Effector memory CD4-positive, alpha-beta T cell (primary cell): ENCODE measurements at places on chromosomes 13 and 19.

DNA sequence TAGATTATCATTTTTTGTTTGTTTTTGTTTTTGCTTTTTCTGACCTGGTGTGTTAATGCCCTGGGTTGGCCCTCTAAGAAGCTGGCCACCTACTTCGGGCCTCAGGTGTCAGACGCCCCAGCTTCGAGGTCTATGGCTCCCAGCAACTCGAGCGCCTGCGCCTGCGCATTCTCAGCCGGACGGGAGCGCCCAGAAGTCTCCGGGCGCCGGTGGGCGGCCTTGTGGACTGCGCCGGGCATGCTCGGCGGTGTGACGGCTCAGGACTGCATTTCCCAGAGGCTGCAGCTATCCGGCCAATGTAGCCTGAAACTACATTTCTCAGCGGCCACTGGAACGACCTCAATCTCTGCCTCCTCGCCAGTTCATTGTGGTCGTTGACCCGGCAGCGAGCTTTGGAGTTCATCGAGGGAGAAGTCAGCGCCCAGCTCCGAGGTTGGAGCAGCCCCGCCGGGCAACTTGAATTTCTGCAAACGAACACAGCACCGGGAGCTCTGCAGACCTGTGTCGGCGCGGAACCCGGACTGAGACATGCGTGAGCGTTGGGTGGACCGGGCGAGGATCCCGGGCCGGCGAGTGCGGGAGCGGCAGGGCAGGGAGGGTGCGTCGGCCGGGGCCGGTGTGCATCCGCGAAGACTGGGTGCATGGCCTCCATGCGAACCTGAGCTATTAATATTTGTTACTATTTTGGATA, at the start of gene ZNF30:
TSS of gene ZNF30 (plus strand) at position 219 of the 691 bp plus-strand sequence. CDS start 3,045 bp downstream, outside the sequence.
- no peaks in the 10 kb centered on the region for H3K27me3 ChIP-seq
- peaks cover 5% of the 10 kb centered on the region for H3K36me3 ChIP-seq
- no peaks in the 10 kb centered on the region for H3K4me1 ChIP-seq
- H3K27ac ChIP-seq: peak within 1 kb of the TSS; percentile 15

DNA sequence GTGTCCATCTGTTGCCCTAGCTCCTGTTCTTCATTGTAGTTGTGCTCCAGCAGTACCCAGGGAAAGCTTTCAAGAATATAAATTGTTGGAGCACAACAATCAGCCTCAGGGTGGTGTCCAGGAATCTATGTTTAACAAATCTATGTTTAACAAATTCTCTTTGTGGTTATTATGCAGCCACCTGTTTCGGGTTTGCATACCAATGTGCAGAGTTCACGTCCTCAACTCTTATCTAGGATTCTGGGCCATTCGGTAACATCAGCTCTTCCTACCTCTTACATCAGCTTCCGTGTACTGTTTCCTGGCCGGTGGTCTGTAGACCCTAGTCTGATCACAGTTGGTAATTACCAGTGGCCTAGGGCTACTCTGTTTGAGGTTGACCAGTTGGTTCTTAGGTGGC, 17.0 kb downstream of the MTUS2 start:
- H3K4me3 ChIP-seq: no peak overlapping the region
- H3K4me1 ChIP-seq: no peaks in the 10 kb centered on the region
- no peaks in the 10 kb centered on the region for H3K27me3 ChIP-seq

DNA sequence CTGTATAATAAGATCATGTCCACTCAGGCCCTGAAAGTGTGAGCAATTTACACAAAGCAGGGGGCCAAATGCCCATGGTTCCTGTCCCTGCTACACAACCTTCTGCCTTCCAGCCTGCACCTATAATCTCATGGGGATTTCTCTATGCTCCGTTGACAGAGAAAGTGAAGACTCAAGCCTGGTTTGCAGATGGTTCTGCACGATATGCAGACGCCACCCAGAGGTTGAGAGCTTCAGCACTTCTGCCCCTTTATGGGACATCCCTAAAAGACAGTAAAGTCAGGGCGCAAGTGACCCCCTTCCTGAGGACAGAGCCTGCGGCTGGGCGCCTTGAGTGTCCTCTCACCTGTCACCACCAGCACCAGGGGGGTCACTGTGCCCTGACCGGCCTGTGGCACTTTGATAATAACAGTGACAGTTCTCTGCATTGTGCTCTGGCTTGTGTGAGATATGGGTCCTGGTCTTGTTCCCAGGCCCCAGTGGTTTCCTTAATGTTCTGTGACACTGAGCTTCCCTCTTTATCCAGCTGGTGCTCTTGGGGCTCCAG, 15.1 kb downstream of the LILRA5 start:
- no peak for DNase-seq
- no peak overlapping the region for H3K4me3 ChIP-seq
- no peaks in the 10 kb centered on the region for H3K4me1 ChIP-seq
- H3K27ac ChIP-seq: no peak overlapping the region

GRCh38 chr19:41845051-41845590, 279 bp downstream of the DMRTC2 start:
- DNase-seq: no peak
- no peaks in the 10 kb centered on the region for H3K36me3 ChIP-seq
- H3K27ac ChIP-seq: no peak overlapping the region
- H3K27me3 ChIP-seq: no peaks in the 10 kb centered on the region
- H3K4me1 ChIP-seq: no peaks in the 10 kb centered on the region
- no peak overlapping the region for H3K4me3 ChIP-seq

GRCh38 chr13:29571876-29572570, 23.5 kb downstream of the SLC7A1 start:
- DNase-seq: no peak
- no peaks in the 10 kb centered on the region for H3K36me3 ChIP-seq
- no peak overlapping the region for H3K4me3 ChIP-seq

- H3K27ac ChIP-seq: no peak overlapping the region
- H3K4me3 ChIP-seq: no peak overlapping the region
- H3K27me3 ChIP-seq: no peaks in the 10 kb centered on the region
- peaks cover 6% of the 10 kb centered on the region for H3K36me3 ChIP-seq
- no peak for DNase-seq
Observed at GRCh38 chr19:18660051-18660910, 23.2 kb upstream of the CRTC1 start.

- peaks cover 49% of the 10 kb centered on the region for H3K36me3 ChIP-seq
- H3K4me3 ChIP-seq: no peak overlapping the region
- peak overlapping the region; percentile 67 for H3K27ac ChIP-seq
- H3K27me3 ChIP-seq: no peaks in the 10 kb centered on the region
- peaks cover 77% of the 10 kb centered on the region for H3K4me1 ChIP-seq
Observed at GRCh38 chr13:114108894-114109293, 23.5 kb downstream of the RASA3 start.

DNA sequence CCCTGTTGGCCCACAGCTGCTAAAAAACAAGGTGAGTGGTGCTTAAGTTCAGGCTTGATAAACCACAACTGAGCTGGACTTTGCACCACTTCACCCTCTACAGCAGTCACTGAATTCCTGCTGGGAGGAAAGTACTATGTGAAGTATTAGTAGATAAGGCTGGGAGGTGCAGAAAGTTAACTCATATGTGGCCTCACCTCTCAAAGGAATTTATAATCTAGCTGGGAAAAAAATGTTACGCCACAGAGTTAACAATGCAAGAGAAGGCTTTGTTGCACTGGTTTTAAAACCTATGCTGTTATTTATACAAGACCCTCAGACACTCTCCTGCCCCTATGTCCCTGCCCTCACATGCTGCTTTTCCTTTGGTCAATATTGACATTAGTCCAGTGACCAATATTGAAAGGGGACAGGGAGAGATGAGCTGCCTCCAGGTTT, 60.9 kb downstream of the LIG4 start:
- no peak for DNase-seq
- no peaks in the 10 kb centered on the region for H3K4me1 ChIP-seq
- H3K27ac ChIP-seq: no peak overlapping the region
- no peaks in the 10 kb centered on the region for H3K36me3 ChIP-seq
- no peaks in the 10 kb centered on the region for H3K27me3 ChIP-seq

DNA sequence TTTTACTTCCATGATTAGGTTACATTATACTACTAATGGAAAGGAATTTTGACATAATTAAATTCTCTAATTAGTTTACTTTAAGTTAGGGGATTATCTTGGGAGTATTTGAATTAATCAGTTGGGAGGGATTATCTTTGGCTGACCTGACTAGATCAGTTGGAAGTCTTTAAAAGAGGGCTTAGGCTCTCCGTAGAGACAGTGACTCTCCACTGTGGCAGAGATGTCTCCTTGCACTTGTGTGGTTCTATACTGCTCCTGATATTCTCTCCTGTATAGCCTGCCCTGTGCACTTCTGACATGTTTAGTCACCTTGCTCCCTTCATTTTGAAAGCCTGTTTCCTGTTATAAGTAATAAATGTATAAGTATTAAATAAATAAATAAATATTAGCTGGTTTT, 1612.3 kb upstream of the PRR20A start:
- H3K36me3 ChIP-seq: no peaks in the 10 kb centered on the region
- no peaks in the 10 kb centered on the region for H3K4me1 ChIP-seq
- H3K27me3 ChIP-seq: no peaks in the 10 kb centered on the region
- no peak for DNase-seq

GRCh38 chr13:33111414-33112110, 95.3 kb downstream of the KL start:
- no peaks in the 10 kb centered on the region for H3K27me3 ChIP-seq
- H3K27ac ChIP-seq: no peak overlapping the region
- DNase-seq: no peak
- no peak overlapping the region for H3K4me3 ChIP-seq

- no peaks in the 10 kb centered on the region for H3K27me3 ChIP-seq
- H3K27ac ChIP-seq: no peak overlapping the region
- H3K4me1 ChIP-seq: no peaks in the 10 kb centered on the region
- H3K36me3 ChIP-seq: no peaks in the 10 kb centered on the region
- no peak for DNase-seq
Observed at GRCh38 chr19:31057476-31057875, 291.8 kb downstream of the TSHZ3 start.

DNA sequence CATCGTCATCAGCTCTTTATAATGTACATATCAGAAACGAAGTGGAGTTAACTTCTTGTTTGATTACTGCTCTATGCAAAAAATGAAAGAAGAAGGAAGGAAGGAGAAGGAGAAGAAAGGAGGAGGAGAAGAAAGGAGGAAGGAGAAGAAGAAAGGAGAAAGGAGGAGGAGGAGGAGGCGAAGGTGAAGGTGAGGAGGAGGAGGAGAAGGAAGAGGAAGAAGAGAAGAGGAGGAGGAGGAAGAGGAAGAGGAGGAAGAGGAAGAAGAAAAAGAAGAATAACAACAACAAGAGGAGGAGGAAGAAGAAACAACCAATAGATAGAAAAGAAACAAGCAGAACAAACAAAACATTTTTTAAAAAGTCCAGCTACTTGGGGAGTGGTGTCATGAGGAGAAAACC, 13.1 kb downstream of the NUFIP1 start:
- no peak overlapping the region for H3K27ac ChIP-seq
- no peaks in the 10 kb centered on the region for H3K27me3 ChIP-seq
- DNase-seq: no peak
- H3K36me3 ChIP-seq: peaks cover 37% of the 10 kb centered on the region

DNA sequence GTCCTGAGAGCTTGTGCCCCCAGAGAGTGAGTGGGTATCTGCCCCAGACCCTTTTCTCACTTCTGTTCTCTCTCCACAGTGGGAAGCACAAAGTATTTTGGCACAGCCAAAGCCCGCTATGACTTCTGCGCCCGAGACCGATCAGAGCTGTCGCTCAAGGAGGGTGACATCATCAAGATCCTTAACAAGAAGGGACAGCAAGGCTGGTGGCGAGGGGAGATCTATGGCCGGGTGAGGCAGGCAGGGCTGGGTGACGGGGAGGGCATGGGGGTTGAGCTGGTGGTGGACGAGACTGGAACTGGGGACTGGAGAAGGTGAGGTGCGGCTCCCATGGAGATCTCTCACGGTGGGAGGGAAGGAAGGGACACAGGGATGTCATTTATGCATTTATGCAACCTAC, 33.5 kb upstream of the ADGRE1 start:
- H3K27me3 ChIP-seq: no peaks in the 10 kb centered on the region
- no peak overlapping the region for H3K4me3 ChIP-seq
- H3K4me1 ChIP-seq: no peaks in the 10 kb centered on the region
- no peak for DNase-seq

DNA sequence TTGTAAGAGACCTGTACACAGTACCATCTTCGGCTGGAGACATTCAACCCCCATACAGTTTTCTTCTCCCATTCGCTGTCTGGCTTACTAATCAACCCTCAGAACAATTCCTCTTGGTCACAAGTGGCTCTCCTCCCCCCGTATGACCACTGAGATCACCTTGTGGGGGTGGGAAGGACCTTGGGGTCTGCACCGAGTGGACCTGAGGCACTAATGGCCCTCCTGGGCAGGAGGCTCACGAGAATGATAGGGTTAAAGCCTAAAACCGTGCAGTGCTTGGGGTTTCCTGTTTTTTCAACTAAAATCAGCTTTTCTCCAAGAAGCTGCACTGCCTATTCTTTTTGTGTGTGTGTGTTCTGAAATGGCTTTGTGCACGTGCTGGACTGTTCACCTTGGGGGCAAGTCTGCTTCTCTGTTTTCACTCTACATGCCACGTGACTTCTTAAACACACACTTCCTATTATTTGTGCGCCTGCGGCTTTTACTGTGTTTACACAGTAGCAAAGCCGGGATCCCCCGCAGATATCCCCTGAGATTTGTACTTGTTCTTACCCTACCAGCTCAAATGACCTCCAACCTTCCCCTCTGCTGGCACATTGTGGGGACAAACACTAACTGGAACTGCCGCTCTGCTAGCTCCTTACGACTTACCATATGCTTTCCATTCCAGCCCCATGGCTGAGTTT, 12.3 kb downstream of the RBM26 start:
- H3K27me3 ChIP-seq: no peaks in the 10 kb centered on the region
- peak overlapping the region; percentile 43 for H3K4me3 ChIP-seq
- peak overlapping the region; percentile 65 for H3K27ac ChIP-seq
- DNase-seq: peak; percentile 5
- peaks cover 21% of the 10 kb centered on the region for H3K4me1 ChIP-seq
- no peaks in the 10 kb centered on the region for H3K36me3 ChIP-seq

DNA sequence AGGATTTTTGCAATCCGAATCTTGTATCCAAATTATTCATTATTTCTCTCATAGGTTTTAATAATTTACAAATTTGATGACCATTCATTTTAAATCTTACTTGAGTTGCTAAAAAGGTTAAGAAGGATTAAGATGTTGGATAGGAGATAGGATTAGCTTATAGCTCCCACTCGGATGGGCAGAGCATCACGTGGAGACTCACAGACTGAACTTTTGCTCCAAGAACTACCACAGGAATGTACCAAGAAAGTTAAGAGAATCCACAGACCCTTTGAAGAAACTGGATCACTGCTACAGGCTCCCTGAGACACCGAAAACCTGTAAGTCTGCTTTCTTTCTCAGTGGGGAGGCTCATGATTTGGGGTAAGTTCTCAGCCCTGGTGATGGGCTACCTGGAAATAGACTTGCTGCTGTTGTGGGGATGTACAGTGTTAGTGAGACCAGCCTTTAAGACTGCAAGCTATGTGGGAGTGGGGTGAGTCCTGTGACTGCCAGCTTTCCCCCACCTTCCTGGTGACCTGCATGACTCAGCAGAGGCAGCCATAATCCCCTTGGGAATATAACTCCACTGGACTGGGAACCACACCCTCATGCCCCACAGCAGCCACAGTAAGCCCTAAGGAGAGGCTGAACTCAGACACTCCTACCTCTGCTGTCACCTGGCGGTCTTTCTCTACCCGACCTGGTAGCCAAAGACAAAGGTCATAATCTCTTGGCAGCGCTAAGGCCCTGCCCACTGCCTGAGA, 1458.0 kb downstream of the OLFM4 start:
- H3K27ac ChIP-seq: no peak overlapping the region
- H3K36me3 ChIP-seq: no peaks in the 10 kb centered on the region
- no peak overlapping the region for H3K4me3 ChIP-seq
- no peaks in the 10 kb centered on the region for H3K27me3 ChIP-seq
- no peaks in the 10 kb centered on the region for H3K4me1 ChIP-seq

GRCh38 chr13:26529441-26529840, 28.0 kb upstream of the WASF3 start:
- no peaks in the 10 kb centered on the region for H3K4me1 ChIP-seq
- H3K27ac ChIP-seq: no peak overlapping the region
- H3K4me3 ChIP-seq: no peak overlapping the region
- peaks cover 3% of the 10 kb centered on the region for H3K27me3 ChIP-seq
- H3K36me3 ChIP-seq: no peaks in the 10 kb centered on the region
